Esophagus mucosa (tissue), 1 donor: ENCODE measurements at places on chromosomes 5 and 9. TPM values are rescaled to one million over a fixed set of nuclear protein-coding genes. Genes with fewer than 3 reads are reported as not detected.

Gene PAPPA
- 9.4 TPM for total RNA-seq

Gene CYLC2
- not detected for total RNA-seq

DNA sequence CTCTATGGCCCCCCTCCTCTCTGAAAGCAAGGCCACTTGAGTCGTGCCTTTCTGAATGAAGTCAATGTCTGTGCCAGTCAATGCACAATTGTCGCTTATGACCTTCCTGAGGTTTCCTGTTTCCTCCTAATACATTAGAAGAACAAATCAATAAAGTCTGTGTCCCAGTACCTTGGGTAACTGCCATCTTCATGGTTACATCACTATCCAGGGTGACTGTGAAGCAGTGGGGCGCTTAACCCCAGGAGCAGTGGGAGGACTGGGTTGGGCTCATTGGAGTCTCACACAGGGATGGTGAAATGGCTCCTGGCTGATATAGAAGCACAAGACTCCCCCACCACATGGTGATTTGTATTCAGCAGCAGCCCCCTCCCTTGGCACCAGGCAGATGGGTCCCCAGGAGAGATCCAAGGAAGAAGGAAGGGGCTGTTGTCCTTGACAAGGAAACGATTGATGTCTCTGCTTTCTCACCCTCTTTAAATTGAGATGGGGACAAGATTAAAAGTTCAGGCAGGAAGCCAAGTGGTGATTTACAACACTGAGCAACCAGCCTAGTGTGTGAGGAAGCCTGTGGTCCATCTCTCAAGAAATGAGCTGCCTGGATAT lies 261.9 kb upstream of the ZNF462 start:
- no peak for ATAC-seq

Gene BARX1
- total RNA-seq, result 0.12 TPM

- ATAC-seq, result no peak
Measured at GRCh38 chr9:130931508-130932254, 7.4 kb downstream of the FIBCD1 start.

DNA sequence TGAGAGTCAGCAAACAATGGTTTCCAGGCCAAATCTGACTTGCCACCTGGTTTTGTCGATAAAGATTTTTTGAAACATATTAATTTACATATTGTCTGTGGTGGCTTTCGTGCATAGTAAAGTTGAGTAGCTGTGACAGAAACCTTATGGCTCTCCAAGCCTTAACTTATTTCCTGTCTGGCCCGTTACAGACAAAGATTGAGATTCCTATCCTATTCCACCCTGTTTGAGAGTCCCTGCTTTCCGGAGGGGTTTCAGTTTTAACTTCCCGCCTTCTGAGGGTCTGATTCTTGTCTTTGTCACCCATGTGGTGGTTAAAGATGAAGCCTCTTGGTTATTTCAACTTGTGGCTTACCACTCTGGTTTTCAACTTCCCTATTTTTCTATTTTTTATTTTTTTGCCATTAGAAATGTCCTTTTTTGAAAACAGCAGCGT lies 11.4 kb downstream of the OTULIN start:
- no peak for ATAC-seq

Gene PCDHA11
- total RNA-seq, result not detected

DNA sequence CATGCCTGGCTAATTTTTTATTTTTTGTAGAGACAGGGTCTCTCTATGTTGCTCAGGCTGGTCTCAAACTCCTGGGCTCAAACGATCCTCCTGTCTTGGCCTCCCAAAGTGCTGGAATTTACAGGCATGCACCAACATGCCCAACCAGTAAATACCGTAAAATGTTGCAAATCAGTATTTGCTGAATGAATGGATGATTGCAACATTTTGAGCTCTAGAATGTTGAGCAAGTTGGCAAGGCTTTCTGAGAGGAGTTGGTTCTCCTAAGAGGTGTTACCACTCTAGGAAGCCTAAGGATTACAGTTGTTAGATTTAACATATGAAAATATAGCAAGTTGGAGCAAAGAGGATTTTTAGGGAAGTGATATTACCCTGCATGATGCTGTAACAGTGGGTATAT lies 15.6 kb upstream of the DMXL1 start:
- ATAC-seq, result no peak
